ENCODE measurements at places on chromosomes 3 and 15.
A peak's percentile ranks its signal among the peaks of the same experiment; 100 is the strongest.

DNA sequence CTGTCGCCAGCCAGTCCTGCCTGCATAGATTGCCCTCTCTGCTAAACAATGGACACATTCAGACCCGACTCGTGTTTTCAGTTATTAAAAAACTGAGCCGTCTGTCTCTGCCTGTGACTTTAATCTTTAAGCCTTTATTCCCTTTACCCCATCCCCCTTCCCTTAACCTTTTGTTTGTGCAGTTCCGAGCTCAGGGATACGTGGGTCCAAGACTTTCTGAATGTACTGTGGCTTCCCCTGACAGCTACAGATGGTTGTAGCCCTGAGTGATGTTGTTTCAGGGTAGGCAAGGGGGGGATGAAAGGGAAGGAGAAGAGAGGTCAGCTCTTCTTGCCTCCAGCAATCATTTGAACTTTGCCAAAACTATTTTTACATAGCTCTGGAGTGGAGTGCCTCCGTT lies 44.6 kb downstream of the EEFSEC start:
- no peak for DNase-seq

DNA sequence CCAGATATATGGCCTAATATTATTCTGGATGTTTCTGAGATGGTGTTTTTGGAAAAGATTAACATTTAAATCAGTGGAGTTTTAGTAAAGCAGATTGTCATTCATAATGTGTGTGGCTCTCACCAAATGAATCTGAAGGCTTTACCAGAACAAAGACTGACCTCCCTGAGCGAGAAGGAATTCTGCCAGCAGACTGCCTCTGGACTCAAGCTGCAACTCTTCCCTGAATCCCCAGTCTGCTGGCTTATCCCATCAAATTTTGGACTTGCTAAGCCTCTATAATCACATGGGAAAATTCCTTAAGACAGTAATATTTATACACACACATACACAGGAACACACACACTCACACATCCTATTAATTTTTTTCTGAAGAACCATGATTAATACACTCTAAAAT lies 102.3 kb downstream of the FAM174B start:
- no peak for DNase-seq

GRCh38 chr3:179560791-179561190 lies 1.9 kb upstream of the ACTL6A start:
- DNase-seq = no peak

GRCh38 chr3:50089609-50089945 lies 858 bp downstream of the RBM5 start:
- DNase-seq = no peak

DNA sequence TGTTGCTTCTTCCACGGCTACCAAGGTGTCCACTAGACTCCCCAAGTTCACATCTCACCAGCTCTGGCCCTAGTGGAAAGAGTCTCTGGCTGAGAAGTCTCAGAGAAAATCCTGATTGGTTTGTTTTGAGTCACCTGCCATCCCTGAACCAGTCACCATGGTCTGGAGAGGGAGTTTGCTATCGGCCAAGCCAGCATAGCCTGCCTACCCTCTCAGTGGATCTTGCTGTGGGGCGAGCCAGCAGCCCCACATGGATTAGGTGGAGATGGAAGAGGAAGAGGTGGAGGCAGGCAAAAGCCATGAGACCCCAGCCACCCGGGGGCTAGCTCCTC lies 48.1 kb upstream of the FLNB start:
- DNase-seq = no peak

DNA sequence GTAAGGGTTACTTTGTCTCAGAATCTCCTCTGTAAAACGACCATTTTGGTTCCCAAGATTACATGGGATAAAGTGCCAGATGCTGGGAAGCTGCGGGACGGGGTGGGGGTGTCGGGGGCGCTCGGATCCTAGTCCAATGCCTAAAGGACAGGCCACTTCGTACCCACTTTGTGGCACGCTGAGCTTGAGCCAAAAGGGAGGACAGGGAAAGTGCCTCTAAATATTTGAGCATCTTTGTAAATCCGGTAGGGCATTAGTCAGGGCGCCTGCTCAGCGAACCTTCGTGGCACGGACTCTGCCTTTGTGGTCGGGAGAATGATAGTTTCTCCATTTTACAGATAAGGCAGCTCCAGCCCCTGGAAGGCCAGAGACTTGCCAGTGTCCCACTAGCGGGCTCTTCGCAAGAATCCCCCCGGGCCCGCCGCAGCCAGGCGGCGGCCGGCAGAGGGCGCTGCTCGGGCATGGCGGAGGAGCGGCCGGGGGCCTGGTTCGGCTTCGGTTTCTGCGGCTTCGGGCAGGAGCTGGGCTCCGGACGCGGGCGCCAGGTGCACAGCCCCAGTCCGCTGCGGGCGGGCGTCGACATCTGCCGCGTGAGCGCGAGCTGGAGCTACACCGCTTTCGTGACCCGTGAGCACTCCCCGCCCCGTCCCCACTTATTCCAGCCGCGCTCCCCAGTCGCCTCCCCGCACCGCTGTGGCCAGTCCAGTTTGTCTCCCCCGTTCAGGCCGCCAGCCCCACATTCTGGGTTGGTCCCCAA lies 1.8 kb downstream of the RCCD1 start:
- peak; percentile 62 for DNase-seq

All from nucleus accumbens (tissue), 56 donors.